ENCODE measurements at places on chromosomes 2 and 18.

DNA sequence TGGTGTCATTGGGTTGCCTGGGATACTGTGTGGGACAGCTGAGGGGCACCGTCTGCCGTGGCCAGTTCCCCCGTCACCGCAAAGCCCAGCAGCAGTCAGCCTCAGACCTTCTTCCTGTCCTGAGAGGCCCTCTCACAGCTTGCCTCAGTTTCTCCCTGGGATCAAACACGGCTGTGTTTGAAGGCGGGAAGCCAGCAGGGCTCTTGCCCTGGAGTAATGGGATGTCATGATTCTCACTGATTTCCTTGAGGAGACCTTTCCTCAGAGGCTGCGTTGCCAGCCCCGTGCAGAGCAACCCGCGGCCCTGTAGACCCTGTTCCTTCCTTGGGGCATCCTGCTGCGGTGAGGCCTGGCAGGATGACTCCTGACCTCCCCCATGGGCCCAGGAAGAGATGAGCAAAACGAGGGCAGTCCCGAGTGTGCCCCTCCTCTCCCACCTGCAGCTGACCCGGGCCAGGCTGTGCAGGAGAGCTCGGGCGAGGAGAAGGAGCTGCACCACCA, 13.9 kb upstream of the NFATC1 start:
- no peak for DNase-seq
- no peaks in the 10 kb centered on the region for H3K27me3 ChIP-seq
- H3K4me1 ChIP-seq = no peaks in the 10 kb centered on the region
- no peaks in the 10 kb centered on the region for H3K36me3 ChIP-seq
- H3K4me3 ChIP-seq = no peak overlapping the region
- H3K27ac ChIP-seq = no peak overlapping the region

DNA sequence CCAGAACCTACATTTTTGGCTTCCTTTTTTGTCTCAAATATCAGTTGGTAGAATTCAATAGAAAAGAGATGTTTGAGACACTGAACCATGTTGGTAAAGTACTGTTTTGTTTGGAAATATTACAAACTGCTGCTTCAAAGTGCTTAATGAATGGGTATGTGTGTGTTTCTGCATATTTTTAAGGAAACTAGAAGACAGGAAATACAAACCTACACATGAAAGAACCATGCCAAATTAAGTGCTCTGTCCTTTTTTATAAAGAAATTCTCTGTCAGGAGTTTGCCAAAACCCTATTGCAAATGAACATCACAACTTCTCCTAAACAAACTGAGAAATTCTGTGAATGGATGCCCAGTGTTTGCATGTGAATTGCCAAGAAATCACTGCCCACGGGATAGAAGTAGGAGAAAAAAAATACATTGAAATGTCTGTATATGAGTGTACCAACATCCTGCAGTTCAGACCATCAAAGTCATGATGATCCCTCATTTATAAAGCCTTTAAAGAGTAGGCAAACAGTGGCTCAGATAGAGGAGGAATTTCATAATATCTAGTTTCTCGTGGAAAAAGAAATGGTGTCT, 69.6 kb upstream of the RND3 start:
- no peaks in the 10 kb centered on the region for H3K36me3 ChIP-seq
- no peak overlapping the region for H3K4me3 ChIP-seq
- no peak overlapping the region for H3K27ac ChIP-seq
- H3K4me1 ChIP-seq = peaks cover 4% of the 10 kb centered on the region
- no peaks in the 10 kb centered on the region for H3K27me3 ChIP-seq

DNA sequence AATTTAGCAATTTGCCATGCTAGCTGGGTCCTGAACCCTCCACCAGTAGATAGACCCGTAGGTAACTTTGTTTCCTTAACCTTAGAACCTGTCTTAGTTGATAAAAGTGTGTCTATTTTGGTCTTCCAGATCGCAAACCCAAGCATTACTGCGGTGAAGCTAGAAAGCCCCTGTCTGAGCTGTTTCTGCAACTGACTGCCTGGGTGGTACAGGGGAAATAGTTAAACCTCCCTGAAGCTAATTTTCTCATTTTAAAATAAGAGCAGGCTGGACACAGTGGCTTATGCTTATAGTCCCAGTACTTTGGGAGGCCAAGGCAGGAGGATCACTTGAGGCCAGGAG, 101.7 kb upstream of the MSH2 start:
- no peaks in the 10 kb centered on the region for H3K27me3 ChIP-seq
- no peak for DNase-seq
- no peak overlapping the region for H3K27ac ChIP-seq
- H3K36me3 ChIP-seq = no peaks in the 10 kb centered on the region
- H3K4me3 ChIP-seq = no peak overlapping the region

GRCh38 chr2:127762846-127763245, 48.1 kb downstream of the WDR33 start:
- no peaks in the 10 kb centered on the region for H3K4me1 ChIP-seq
- no peak for DNase-seq
- H3K27ac ChIP-seq = no peak overlapping the region
- H3K36me3 ChIP-seq = peaks cover 15% of the 10 kb centered on the region
- H3K4me3 ChIP-seq = no peak overlapping the region
- H3K27me3 ChIP-seq = no peaks in the 10 kb centered on the region

- H3K27ac ChIP-seq = no peak overlapping the region
- no peak overlapping the region for H3K4me3 ChIP-seq
- H3K27me3 ChIP-seq = no peaks in the 10 kb centered on the region
These were observed 58.7 kb downstream of the DTNB start for GRCh38 chr2:25614711-25615110.

- H3K36me3 ChIP-seq = no peaks in the 10 kb centered on the region
- H3K4me1 ChIP-seq = peaks cover 3% of the 10 kb centered on the region
- no peak overlapping the region for H3K27ac ChIP-seq
- peaks cover 84% of the 10 kb centered on the region for H3K27me3 ChIP-seq
These were observed 6.6 kb downstream of the DLX2 start for GRCh38 chr2:172095905-172096625.

DNA sequence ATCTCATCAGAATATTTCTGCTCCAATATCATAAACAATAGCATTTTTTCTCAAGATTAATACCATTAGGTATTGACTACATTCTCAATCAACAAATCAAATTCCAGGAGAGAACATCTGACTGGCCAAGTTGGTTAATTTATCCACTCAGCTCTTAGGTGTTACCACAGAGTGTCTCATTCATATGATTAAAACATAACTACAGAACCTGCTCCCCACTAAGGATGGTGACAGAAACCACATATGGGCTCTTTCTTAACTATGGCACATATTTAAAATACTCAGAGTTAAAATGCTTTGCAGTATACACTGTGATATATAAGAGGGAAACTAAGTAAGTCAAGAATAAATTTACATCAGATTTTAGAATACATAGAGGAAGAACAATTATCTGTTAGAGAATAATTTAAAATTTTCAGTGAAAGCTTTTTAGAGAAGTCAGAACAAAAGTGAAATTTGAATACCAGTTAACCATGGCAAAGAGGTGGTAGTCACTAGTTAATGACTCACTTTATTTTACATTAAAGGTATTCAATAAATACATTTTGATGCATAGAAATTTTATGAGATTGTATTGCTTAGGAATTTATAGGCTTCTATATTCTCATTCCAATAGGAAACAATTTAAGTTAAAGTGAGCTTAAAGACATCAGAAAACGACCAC, 1120.8 kb upstream of the TMEFF2 start:
- H3K27ac ChIP-seq = no peak overlapping the region
- no peaks in the 10 kb centered on the region for H3K36me3 ChIP-seq
- no peak for DNase-seq
- H3K4me3 ChIP-seq = no peak overlapping the region
- no peaks in the 10 kb centered on the region for H3K27me3 ChIP-seq

GRCh38 chr2:41024816-41025215, 572.9 kb upstream of the SLC8A1 start:
- no peak overlapping the region for H3K27ac ChIP-seq
- no peaks in the 10 kb centered on the region for H3K36me3 ChIP-seq
- H3K4me1 ChIP-seq = no peaks in the 10 kb centered on the region
- no peak overlapping the region for H3K4me3 ChIP-seq

- peak; percentile 4 for DNase-seq
- no peak overlapping the region for H3K27ac ChIP-seq
- no peaks in the 10 kb centered on the region for H3K36me3 ChIP-seq
- H3K4me3 ChIP-seq = no peak overlapping the region
- H3K4me1 ChIP-seq = 0 out of 2 replicates have a peak, but pooled peaks cover 2% of the 10 kb centered on the region
- H3K27me3 ChIP-seq = no peaks in the 10 kb centered on the region
These were observed 128.2 kb upstream of the CXCR4 start for GRCh38 chr2:136246086-136246669.

- H3K4me1 ChIP-seq = peaks cover 5% of the 10 kb centered on the region
- H3K36me3 ChIP-seq = no peaks in the 10 kb centered on the region
- no peaks in the 10 kb centered on the region for H3K27me3 ChIP-seq
- no peak overlapping the region for H3K4me3 ChIP-seq
These were observed 26.8 kb upstream of the E2F6 start for GRCh38 chr2:11492720-11493119.

- H3K4me1 ChIP-seq = peaks cover 4% of the 10 kb centered on the region
- H3K27me3 ChIP-seq = no peaks in the 10 kb centered on the region
- H3K36me3 ChIP-seq = peaks cover 4% of the 10 kb centered on the region
- DNase-seq = no peak
These were observed 782 bp downstream of the MTA3 start for GRCh38 chr2:42569116-42569711.

DNA sequence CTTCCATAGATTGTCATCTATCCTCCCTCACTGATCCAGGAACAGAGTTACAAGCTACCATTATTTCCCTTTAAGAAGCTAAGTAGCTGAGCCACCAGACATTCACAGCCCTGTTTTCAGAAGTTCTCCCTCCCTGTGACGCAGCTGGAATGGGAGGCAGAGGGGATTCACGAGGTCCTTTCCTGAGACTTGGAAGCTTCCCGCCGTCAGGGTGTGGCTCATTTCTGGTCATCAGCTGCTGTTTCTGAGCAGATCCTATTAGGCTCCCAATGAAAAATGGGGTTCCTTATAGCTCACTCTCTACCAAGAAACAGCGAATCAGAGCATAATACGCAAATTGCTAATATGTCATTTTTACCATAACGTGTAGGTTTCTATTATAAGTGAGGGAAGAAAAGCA, 559.3 kb upstream of the ID2 start:
- no peaks in the 10 kb centered on the region for H3K27me3 ChIP-seq
- H3K4me1 ChIP-seq = no peaks in the 10 kb centered on the region
- H3K4me3 ChIP-seq = no peak overlapping the region
- no peaks in the 10 kb centered on the region for H3K36me3 ChIP-seq
- DNase-seq = no peak

- DNase-seq = no peak
- no peaks in the 10 kb centered on the region for H3K27me3 ChIP-seq
- no peaks in the 10 kb centered on the region for H3K36me3 ChIP-seq
- 0 out of 2 replicates have a peak, but pooled peaks cover 2% of the 10 kb centered on the region for H3K4me1 ChIP-seq
These were observed 97.8 kb downstream of the RTN4 start for GRCh38 chr2:54952425-54952824.

DNA sequence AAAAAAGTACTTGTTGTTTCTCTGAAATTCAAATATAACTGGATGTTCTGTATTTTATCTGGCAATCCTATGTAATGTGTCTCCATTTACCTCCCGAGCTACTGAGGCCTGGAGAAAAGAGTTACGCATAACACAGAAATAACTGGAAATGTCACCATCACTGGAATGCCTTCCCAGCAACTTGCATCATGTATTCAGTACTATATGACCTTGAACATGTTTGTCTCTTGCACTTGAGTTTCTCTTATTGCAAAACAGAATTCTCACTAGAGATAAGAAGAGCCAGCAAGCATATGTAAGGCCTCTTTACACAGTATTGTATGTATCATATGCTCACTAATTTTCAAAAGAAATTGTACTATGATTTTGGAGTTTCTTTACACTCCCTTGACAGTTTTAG, 99.6 kb upstream of the CTAGE1 start:
- no peaks in the 10 kb centered on the region for H3K27me3 ChIP-seq
- no peaks in the 10 kb centered on the region for H3K36me3 ChIP-seq
- no peak overlapping the region for H3K4me3 ChIP-seq
- no peak overlapping the region for H3K27ac ChIP-seq
- H3K4me1 ChIP-seq = no peaks in the 10 kb centered on the region
- no peak for DNase-seq

DNA sequence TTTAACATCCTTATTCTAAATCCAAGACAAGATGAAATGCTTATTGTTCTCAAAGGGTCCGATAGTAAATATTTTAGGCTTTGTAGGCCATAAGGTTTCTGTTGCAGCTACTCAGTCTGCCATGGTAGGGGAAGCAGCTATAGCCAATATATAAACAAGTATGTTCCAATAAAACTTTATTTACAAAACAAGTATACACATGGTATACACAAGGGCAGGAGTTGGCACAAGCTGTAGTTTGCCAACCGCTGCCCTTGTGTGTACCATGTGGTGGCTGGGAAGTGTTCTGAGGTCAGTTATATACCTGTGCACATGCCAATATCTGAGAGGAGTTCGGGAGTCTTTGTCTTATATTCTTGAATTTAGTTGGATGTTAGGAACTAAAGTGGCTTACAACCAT, 126.0 kb upstream of the DNMT3A start:
- no peak for DNase-seq
- H3K4me3 ChIP-seq = no peak overlapping the region
- H3K36me3 ChIP-seq = no peaks in the 10 kb centered on the region
- H3K27me3 ChIP-seq = no peaks in the 10 kb centered on the region

GRCh38 chr18:73693091-73693490, 454.5 kb downstream of the FBXO15 start:
- H3K27ac ChIP-seq = no peak overlapping the region
- no peaks in the 10 kb centered on the region for H3K36me3 ChIP-seq
- peaks cover 3% of the 10 kb centered on the region for H3K4me1 ChIP-seq
- H3K4me3 ChIP-seq = no peak overlapping the region

GRCh38 chr2:74128206-74128605, 19.5 kb downstream of the BOLA3 start:
- no peak for DNase-seq
- peaks cover 2% of the 10 kb centered on the region for H3K27me3 ChIP-seq
- H3K36me3 ChIP-seq = no peaks in the 10 kb centered on the region
- no peak overlapping the region for H3K4me3 ChIP-seq
- no peak overlapping the region for H3K27ac ChIP-seq

GRCh38 chr2:96923810-96924774, 54.2 kb upstream of the SEMA4C start:
- H3K27me3 ChIP-seq = no peaks in the 10 kb centered on the region
- DNase-seq = no peak
- peaks cover 7% of the 10 kb centered on the region for H3K4me1 ChIP-seq
- H3K36me3 ChIP-seq = no peaks in the 10 kb centered on the region
- H3K27ac ChIP-seq = no peak overlapping the region

DNA sequence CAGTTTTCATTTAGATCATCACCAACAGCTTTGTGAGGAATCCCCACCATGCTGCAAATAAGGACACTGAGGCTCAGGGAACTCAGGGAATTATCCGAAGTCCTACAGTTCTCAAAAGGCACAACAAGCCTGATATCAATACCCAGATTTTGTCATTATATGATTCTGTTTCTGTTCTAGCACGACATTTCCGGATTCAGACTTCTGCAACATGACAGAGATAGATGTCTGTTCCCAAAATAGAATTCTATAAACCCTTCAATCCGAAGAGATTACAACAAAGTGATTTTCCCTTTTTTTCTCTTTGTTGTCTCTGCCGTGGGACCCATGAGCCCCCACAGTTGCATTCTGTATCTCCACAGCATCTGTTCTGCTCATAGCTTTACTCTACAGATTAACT, 72.0 kb downstream of the DOCK10 start:
- H3K27me3 ChIP-seq = no peaks in the 10 kb centered on the region
- H3K4me1 ChIP-seq = peaks cover 2% of the 10 kb centered on the region
- H3K4me3 ChIP-seq = no peak overlapping the region
- no peak for DNase-seq

Data from iPS DF 6.9 (cell line).